ENCODE measurements at places on chromosomes 12 and 14. TPM values are rescaled to one million over a fixed set of nuclear protein-coding genes. Genes with fewer than 3 reads are reported as not detected.
A peak's percentile ranks its signal among the peaks of the same experiment; 100 is the strongest.

DNA sequence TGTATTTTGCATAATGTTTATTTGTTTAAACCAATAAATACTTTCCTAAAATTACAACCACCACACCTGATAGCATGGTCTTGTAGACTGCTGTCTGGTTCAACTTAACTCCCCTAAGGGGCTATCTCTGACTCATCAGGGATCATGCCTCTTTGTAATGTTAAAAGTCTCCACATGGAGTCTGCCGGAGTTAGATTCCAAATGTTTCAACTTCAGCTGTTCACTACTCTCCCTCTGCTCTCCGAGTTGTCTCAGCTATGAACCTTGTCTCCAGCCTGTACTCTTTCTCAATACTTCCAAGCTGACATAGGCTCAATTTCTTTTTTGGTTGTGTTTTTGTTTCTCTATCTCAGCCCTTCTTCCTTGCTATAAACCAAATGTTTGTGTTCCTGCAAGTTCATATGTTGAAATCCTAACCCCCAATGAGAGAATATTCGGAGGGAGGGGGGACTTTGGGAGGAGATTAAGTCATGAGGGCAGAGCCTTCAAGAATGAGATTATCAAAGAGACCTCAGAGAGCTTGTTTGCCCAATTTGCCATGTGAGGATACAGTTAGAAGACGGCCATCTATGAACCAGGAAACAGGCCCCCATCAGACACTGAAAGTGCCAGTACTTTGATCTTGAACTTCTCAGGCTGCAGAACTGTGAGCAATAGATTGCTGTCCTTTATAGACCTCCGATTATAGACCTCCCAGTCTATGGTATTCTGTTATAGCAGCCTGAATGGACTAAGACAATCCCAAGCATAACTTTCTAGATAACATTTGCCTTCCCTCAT, 858.2 kb downstream of the VRK1 start:
- no peak for DNase-seq

- peak; percentile 32 for DNase-seq
Observed at GRCh38 chr12:121611306-121611705, 15.0 kb upstream of the ORAI1 start.

DNA sequence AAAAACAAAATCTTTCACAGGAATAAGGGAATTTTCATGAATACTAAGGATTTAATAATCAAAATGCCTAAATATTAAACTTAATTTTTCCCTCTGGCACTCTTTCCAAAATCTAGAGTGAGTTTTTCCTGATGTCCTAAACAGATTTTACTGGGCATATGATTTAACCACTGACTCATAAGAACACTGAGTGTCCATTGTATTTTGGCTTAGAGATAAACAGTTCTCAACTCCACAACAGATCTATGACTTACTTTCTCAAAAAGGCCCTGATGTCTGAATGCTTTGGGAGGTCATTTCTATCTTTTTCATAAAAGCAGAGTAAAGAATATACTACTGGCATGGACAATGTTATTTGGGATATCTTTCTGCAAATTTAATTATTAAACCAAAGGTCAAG, 15.0 kb downstream of the TMBIM4 start:
- DNase-seq, result no peak

DNA sequence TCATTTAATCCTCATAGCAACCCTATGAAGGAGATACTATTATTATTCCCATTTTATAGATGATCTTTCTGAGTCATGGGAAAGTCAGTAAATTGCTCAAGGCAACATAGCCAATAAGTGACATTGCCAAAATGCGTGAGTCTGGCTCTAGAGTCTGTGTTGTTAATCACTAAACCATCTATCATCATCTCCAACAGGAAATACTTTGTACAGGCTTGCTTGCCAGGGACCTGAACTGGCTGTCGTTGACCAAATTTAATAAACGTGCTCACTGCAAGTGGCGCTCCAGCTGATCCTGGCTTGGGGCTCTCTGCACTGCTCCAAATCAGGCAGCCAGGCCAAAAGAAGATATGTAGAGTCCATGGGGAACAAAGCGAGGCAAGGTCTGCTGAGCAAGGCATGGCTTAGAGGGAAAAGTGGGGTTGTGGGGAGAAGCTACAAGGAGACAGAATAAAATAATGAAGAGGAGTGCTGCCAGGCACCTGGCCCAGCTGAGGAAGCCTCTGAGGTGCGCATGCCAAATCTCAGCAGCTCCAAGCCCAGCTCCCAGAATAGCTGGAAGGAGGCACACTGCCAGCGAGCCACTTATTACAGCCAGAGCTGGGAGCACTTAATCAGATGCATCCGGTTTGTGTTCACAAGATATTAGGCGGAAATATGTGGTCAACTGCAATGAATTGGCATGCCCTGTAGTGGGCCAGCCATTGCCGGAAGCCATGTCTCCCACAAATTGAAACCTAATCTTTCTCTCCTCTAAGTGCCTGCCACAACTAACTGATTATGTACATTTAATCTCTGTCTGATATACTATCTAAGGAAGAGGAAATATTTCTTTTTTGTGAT, 43.3 kb upstream of the PTPRO start:
- DNase-seq, result peak; percentile 30

- no peak for DNase-seq
Observed at GRCh38 chr12:4091016-4091743, 182.4 kb upstream of the CCND2 start.

Gene ACOT6
- not detected for total RNA-seq

Gene FKBP4
- total RNA-seq, result 70.7 TPM

Gene PZP
- total RNA-seq, result not detected

Gene OR4K17
- total RNA-seq, result not detected

Gene NPFF
- not detected for total RNA-seq

Measured in activated CD4-positive, alpha-beta memory T cell treated with anti-CD3 and anti-CD28 coated beads, Interleukin-2, amount 10 ng/mL, durations not matched to agents 7 days and 5 days (primary cell).